Thoracic aorta (tissue), 2 donors: ENCODE measurements at places on chromosomes 16 and 17.
A peak's percentile ranks its signal among the peaks of the same experiment; 100 is the strongest.

- H3K27ac ChIP-seq: no peak overlapping the region
- peaks cover 21% of the 10 kb centered on the region for H3K4me1 ChIP-seq
- no peak overlapping the region for H3K4me3 ChIP-seq
- peaks cover 16% of the 10 kb centered on the region for H3K36me3 ChIP-seq
- no peaks in the 10 kb centered on the region for H3K27me3 ChIP-seq
- no peak for DNase-seq
Observed at GRCh38 chr16:70758786-70759185, 42.2 kb downstream of the VAC14 start.

GRCh38 chr17:32689348-32689747 is 187.6 kb downstream of the MYO1D start:
- DNase-seq: no peak
- no peak overlapping the region for H3K27ac ChIP-seq

DNA sequence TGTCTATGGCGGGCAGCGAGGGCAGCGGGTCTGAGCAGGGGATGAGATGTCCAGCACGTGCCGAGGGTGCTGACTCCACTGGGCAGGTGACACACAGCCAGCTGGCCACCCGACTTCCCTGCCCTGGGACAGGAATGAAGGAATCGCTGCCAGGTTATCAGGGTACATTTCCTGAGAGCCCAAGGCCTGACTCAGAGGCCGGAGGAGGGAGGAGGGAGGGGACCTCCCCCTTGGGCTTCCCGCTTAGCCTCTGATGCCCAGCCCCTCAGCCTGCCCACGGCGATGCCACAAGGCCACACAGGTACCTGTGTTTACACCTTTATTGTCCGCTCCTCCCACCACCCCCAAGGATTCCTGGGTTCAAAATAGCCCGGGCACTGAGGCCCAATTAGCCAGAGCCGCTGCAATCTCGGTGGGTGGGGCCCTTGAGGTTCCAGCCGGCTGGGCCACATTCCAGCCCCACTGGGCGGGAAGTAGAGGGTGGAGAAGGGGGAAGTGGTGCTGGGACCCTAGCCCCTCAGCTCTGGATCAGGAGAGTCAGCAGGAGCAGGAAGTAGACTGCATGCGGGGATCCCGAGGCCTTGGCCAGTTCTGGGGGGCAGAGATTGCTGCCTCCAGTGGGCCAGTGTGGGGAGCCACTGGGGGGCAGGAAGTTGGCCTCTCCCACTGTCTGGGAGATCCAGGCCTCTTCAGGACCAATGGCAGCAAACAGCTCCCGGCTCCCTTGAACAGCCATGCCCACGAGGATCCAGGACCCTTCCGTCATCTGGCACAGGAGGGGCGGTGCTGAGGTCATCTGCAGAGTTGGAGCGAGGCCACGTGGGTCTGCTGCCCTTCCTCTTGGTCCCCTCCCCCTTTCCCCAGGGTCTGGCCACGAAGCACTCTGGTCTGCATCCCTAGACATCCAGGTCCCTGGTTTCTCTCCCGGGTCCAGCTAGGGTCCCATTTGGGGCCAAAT is 3.4 kb upstream of the PRSS8 start:
- H3K27ac ChIP-seq: peak overlapping the region; percentile 63

DNA sequence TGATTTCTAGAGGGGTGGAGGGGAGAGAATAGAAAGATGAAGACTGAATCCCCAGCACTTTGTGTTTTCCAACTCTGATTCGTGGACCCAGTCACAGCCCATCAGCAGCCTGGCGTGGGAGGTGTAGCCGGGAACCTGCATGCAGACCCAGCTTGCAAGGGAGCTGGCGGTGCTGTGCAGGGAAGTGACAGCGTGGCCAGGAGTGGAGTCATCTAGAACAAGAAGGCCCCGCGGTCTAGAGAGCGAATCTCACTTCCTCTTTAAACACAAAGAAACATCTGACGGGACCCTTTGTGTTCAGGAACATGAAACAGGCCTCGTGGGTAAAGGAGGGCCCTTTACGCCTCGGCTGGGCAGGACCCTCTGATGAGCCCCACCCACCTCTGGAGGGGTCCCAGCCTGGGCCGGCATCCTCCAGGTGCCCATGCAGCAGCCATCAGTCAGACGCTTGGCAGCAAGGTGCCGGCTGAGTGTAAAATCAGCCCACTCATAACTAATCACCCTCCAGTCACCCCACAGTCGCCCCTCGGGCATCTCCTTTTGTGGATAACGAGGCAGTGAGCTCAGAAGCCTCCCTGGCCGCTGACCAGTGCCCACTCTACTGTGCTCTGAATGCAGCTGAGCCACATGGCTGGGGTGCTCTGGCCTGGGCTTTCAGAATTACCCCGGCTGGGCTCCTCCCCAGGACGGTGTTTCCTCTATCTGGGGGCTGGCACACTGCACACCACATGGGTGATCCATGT is 4.4 kb downstream of the SNAI3 start:
- peaks cover 12% of the 10 kb centered on the region for H3K4me1 ChIP-seq
- H3K27ac ChIP-seq: peak overlapping the region; percentile 25
- no peaks in the 10 kb centered on the region for H3K27me3 ChIP-seq
- no peak overlapping the region for H3K4me3 ChIP-seq

DNA sequence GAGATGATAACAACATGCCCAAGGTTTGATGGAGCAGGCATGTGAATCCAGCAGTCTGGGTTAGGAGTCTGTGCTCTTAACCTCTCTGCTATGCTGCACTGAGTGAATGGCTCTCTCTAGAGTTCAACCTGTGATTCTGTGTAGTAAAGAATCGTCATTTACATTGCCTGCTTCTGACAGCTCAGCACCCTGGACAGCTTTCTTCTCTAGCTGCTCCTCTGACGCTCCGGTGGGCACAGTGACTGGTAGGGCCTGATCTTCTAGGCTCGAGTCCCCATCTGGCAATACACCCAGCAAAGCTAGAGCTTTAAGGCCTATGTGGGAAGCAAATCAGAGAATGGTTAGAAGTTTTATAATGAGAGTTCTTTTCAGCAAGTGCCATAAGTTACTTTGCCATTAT is 85.3 kb upstream of the ATP2A3 start:
- H3K4me1 ChIP-seq: no peaks in the 10 kb centered on the region
- H3K36me3 ChIP-seq: peaks cover 90% of the 10 kb centered on the region
- no peaks in the 10 kb centered on the region for H3K27me3 ChIP-seq
- no peak overlapping the region for H3K4me3 ChIP-seq

DNA sequence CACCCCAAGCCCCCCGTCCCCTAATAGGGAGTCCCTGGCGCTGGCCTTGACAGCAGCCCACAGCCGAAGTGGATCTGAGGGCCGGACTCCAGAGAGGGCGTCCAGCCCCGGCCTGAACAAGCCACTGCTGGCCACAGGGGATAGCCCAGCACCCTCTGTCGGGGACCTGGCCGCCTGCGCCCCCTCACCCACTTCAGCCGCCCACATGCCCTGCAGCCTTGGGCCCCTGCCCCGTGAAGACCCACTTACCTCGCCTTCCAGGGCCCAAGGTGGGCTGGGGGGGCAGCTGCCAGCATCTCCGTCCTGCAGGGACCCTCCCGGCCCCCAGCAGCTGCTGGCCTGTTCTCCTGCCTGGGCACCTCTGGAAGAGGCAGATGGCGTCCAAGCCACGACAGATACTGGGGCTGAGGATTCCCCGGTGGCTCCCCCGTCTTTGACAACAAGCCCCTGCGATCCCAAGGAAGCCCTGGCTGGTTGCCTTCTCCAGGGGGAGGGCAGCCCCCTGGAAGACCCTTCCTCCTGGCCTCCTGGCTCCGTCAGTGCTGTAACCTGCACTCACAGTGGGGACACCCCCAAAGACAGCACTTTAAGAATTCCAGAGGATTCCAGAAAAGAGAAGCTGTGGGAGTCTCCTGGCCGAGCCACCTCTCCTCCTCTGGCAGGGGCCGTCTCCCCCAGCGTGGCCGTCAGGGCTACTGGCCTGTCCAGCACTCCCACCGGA is 19.3 kb upstream of the ZFPM1 start:
- no peak for DNase-seq
- no peaks in the 10 kb centered on the region for H3K36me3 ChIP-seq
- H3K27me3 ChIP-seq: no peaks in the 10 kb centered on the region

DNA sequence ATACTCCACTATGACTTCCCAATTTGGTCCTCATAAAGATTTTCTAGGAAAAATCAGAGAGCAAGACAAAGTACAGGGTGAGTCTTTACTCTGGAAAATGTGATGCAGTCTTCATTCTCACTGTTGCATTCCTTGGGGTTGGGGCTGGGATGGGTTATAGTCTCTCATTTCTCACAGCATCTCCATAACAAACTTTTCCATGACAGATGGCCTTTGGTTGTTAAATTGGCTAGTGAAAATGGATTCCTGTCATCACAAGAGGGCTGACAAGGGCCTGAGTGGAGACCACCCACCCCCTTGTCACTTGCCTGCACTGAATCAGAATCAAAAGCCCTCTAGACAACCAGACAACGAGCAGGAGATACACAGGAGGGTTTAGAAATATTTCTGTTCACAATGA is 174.6 kb downstream of the AATF start:
- peaks cover 8% of the 10 kb centered on the region for H3K36me3 ChIP-seq
- H3K4me3 ChIP-seq: no peak overlapping the region
- DNase-seq: no peak

- no peaks in the 10 kb centered on the region for H3K36me3 ChIP-seq
- H3K4me3 ChIP-seq: no peak overlapping the region
- no peaks in the 10 kb centered on the region for H3K27me3 ChIP-seq
- DNase-seq: no peak
- H3K4me1 ChIP-seq: no peaks in the 10 kb centered on the region
- no peak overlapping the region for H3K27ac ChIP-seq
Observed at GRCh38 chr16:50651835-50652438, 29.2 kb downstream of the SNX20 start.

DNA sequence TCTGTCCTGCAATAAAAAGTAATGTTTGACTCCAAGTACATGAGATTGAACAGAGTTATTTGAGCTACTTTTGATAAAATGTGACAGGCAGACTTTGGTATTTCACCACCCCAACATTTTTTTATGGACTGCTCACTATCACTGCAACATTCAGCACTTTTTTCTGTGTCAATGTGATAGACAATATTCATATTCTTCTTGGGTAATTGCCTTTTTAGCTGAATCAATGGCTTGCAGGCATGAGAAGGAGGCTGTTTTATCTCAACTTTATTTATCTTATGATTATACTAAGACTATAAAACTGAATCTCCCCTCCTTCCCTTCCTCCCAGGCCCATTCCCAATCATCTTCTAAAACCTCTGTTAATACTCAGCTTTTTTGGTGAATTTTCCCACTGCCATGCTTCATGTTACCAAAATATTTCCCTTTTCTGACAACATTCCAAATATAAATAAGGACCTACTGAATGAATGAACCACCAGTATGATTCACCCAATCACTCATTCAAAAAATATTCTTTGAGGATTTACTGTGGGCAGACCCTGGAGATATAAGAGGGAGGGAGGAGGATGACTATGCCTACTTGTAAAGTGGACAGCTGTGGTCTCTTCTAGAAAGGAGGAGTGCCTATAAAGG is 67.6 kb downstream of the CDH13 start:
- H3K27me3 ChIP-seq: no peaks in the 10 kb centered on the region
- no peak overlapping the region for H3K4me3 ChIP-seq
- H3K27ac ChIP-seq: no peak overlapping the region
- no peaks in the 10 kb centered on the region for H3K36me3 ChIP-seq
